SHP77 (cell line): ENCODE measurements at places on chromosomes 5 and 9.

DNA sequence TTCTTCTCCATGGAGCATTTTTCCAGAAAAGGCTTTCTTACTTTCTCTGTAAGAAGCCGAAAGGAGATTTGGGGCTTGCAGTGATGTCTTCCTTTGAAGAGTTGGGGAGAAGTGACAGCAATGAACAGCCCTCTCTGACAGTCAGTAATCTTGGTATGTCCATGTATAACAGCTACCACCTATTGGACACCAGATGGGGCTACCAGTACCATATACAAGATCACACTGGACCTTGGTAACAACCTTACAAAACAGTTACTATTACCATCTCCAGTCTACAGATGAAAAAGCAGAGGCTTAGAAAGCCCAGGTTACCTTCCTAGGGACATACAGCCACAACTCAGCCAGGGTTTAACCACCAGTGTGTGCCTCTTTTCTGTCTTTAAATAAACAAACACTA is 272.7 kb upstream of the TRPC7 start:
- no peak for DNase-seq

DNA sequence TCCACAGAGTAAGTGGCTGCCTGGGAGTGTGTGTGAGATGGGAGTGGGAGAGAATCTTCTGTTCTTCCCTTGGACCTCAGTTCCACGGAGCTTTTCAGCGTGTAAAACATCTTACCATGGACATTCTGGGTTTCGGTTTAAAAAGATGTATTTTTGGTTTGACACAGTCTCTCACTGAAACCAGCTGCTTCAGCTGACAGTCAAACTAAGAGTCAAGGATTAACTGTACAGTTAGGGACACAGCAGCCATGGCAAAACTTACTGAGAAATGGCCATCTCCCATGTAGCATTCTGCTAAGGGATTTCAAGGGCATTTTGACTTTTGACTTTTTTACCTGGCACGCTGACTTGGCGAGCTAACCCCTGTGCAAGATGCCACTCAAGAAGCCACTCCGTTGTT is 93.8 kb upstream of the IL12B start:
- no peak for DNase-seq

- DNase-seq = no peak
These were observed 7.1 kb upstream of the IFNA6 start for GRCh38 chr9:21357479-21358460.

GRCh38 chr5:43113546-43113945 is 7.2 kb upstream of the ZNF131 start:
- DNase-seq = no peak

- no peak for DNase-seq
These were observed at the start of gene RNF208 for GRCh38 chr9:137222190-137223077. Gene RNF208 (minus strand): TSS chr9:137222240. CDS start chr9:137221212, 1,028 bp downstream.

DNA sequence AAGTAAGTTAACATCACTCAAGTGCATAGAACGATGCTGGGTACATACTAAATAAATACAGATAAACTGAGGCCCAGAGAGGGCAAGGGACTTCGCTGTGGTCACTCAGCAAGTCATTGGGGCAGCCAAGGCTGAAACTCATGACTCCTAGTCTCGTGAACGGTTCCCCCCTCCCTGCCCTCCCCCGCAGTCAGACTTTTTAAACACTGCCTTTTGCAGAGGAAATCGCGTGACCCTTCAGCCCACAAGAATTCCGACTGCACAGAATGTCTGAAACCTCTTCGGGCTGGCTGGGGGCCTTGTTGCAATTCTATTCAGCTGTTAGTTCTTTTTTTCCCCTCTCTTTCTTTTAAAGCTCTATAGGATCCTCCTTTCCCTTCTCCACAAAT is 28.1 kb downstream of the NEK6 start:
- no peak for DNase-seq

GRCh38 chr5:1363160-1363559 is 18.3 kb upstream of the CLPTM1L start:
- DNase-seq = no peak

DNA sequence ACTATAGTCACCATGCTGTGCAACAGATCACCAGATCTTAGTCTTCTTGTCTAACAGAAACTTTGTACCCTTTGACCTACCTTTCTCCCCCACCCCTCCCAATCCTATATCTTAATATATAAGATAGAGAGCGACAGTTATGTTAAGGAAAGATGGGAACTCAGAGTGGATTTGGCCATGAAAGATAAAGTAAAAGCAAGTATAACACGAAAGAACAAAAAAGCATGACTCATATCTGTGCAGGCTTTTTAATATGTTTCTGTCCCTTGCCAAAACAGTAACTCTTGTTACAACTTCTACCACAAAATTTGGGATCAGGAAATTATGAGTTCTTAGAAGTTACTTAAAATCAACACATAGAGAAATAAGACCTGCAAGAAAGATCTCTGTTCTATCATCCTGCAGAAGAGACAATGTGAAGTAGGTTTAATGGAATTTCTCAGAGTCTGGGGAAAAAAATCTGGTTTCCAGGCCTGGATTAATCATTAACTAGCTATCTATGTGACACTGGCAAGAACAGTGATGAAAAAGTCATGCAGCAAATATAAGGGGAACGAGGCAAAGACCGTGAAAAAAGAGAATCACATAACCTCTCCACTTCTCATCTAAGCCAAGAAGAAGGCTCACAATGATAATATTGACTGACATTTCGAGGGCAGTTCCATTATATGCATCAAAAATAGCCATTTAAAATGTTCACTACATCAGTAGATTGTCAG is 18.6 kb downstream of the BAAT start:
- DNase-seq = no peak

GRCh38 chr5:100902440-100903038 is 543 bp downstream of the ST8SIA4 start:
- peak; percentile 2 for DNase-seq

DNA sequence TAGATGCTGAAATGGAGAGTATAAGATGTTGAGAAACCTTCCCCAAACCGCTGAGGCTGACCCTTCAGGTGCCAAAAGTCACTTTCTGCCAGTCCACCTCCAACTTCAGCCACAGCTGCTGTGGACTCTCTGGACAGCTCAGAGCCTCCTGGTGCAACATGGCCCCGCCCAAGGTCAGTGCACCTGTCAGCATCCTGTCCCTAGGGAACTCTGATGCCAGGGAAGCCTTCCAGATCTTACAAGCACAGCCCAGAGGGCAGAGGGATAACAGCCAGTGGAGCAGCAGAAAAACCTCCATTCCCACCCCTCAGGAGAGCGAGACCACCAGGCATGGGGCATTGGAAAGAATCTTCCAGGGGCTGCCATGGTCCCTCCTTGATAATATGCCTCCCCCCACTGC is 10.5 kb upstream of the PTGES2 start:
- DNase-seq = no peak

GRCh38 chr9:137114613-137115393 is at the start of gene DPP7:
Gene DPP7 (minus strand): TSS chr9:137114733. CDS start chr9:137114713, 20 bp downstream.
- peak; percentile 48 for DNase-seq
